Activated CD4-positive, alpha-beta T cell treated with anti-CD3 and anti-CD28 coated beads, Interleukin-2, amount 50 U/mL, for 24 hours (primary cell): ENCODE measurements at places on chromosomes 2 and 18.

DNA sequence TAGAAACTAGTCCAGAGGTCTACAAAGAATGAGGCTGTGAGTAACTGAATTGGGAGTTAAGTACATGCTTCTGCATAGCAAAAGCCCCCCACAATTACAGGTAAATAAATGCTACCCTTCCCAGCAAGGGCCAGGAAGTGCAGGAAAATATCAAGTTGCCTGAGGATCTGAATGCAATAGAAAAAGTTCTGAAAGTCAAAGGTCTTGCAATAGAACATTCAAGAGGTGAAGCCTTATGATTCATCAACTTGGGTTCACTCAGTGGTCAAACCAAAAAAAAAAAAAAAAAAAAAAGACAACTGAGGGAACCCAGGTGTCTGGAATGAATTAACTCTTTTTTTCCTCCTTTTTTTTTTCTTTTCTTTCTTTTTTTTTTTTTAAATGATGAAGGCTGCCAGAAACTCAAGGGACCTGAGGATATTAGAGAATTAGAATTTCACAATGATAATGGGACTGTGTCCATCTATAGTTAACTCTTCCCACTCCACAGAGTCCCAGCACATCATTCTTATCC, 42.9 kb upstream of the RFX8 start:
- DNase-seq, result no peak

GRCh38 chr18:70172225-70172624, 33.3 kb downstream of the RTTN start:
- DNase-seq, result no peak

DNA sequence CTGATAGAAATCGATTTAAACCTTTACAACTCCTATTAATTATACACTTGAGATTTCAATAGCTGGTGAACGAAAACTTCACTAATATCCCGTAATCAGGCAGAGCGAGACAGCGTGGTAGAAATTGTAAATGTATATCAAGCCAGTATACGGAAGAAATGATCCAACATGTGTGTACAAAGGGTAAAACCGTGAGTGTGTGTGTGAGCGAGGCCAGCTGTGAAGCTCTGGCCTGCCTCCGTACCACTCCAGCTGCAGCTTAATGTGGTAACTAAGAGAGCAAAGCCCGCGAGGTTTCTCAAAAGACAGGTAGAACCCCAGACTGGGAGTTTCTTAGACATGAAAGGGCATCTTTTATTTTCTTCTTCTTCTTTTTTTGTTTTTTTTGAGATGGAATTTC, 52.3 kb upstream of the ZNF516 start:
- no peak for DNase-seq

DNA sequence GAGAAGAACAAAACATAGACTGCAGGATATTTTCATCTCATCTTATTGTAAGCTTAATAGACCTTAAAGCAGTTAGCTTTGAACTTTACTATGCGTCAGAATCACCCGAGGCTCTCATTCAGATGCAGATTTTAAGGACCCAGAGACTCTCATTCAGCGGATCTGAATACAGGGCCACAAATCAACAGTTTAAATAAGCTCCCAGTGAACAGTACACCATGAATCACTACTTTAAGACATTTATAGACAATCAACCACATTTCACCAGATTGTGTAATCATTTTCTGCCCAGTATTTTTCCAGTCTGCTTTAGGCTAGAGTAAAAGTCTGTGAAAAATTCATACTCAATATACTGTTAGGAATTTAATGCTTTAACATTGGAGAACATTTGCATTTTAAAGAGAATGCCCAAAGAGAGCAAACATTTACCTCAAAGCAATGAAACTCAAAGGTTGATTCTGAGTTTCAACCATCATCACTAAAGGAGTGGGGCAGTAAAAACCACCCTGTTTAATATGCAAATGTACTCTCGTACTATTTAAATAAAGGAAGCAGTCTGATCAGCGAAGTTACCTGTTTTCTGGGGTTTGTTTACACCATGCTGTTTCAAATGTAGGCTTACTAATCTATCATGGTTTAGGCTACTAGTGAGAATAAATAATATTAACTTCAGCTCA, 11.0 kb upstream of the ALPK2 start:
- no peak for DNase-seq

DNA sequence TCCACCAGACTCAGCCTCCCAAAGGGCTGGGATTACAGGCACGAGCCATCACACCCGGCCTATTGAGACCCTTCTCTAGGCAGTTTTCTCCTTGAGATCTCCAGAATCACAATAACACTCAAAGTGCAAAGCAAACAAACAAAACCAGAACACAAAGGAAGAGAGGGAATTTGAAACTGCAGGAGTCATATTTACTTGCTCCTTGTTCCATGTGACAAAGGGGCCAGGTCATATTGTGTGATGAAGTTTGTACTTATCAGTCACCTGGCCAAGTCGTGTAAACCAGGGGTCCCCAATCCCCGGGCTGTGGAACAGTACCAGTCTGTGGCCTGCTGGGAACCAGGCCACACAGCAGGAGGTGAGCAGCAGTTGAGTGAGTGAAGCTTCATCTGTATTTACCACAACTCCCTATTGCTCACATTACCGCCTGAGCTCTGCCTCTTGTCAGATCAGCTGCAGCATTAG, 26.5 kb downstream of the SCYGR8 start:
- no peak for DNase-seq

- no peak for DNase-seq
These were observed 56.1 kb upstream of the NAB1 start for GRCh38 chr2:190592831-190593230.

- no peak for DNase-seq
These were observed 10.8 kb downstream of the SIX3 start for GRCh38 chr2:44952143-44952805.

GRCh38 chr18:62258616-62259015, 66.5 kb upstream of the TNFRSF11A start:
- DNase-seq, result no peak

GRCh38 chr2:58137221-58137620, 90.6 kb downstream of the VRK2 start:
- DNase-seq, result no peak

- no peak for DNase-seq
These were observed 453.4 kb downstream of the BCL11A start for GRCh38 chr2:60100034-60100433.

GRCh38 chr18:78724214-78724914, 255.3 kb upstream of the SALL3 start:
- DNase-seq, result no peak

DNA sequence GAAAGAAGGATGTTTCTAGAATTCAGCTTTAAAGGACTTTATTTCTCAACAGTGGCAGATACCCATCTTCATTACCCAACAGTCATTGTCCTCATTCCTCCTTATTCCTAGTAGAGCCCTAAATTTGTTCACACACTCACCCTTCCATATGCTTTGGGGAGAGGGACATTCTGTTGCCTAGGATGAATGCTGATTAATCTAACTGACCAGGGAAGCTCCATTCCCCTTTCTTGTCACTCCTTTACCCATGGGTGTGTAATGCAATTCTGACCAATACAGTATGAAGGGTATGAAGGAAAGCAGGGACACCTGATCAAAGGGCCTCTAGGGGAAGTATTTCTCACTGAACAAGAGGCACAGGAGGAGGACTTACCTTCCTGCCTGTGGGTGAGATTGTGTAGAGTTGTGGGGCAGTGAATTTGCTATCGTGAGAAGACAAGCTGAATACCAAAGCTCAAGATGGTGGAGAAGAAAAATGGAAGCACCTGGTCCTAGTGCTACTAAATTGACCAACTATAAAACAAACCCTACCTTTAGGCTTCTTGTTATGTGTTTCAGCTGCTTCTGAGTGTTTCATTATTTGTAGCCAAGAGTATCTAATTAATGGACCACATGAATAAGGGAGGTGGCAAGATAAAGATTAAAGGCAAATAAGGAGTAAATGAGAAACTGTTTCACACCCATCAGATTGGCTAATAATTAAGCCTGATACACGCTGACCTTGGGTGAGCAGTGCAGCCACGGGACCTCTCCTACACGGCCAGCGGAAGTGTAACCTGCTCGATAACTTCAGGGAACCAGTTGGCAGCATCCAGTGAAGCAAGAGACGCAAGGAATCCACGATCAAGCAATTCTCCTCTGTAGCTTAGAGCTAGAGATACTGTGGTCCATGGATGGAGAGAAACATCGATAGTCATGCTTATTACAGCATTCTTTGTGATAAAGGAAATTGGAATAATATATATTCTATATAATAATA, 202.3 kb downstream of the MYCN start:
- DNase-seq, result no peak

- no peak for DNase-seq
These were observed 210.7 kb downstream of the MTX2 start for GRCh38 chr2:176479961-176480360.

DNA sequence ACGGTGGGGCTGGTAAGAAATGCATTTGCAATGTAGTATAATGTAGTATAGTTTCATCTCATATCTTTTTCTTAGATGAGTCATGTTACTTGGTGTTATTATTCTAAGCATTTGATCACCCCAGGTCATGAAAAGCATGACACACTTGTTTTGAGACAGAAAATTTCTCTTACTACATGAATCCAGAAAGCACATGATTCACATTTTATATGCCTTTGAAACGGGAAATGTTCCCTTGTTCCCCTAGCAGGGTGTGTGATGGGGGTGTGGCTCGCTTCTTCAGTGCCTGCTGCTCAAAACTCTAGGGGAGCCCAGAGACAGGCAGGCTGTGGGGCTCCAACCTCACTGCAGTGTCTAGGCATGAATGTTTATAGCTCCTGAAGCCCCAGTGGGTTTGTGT, 116.0 kb upstream of the RAB27B start:
- DNase-seq, result no peak

- DNase-seq, result no peak
These were observed 175.5 kb downstream of the TMEM18 start for GRCh38 chr2:501667-502066.

- DNase-seq, result no peak
These were observed 146.6 kb upstream of the OTOS start for GRCh38 chr2:240287011-240287410.

DNA sequence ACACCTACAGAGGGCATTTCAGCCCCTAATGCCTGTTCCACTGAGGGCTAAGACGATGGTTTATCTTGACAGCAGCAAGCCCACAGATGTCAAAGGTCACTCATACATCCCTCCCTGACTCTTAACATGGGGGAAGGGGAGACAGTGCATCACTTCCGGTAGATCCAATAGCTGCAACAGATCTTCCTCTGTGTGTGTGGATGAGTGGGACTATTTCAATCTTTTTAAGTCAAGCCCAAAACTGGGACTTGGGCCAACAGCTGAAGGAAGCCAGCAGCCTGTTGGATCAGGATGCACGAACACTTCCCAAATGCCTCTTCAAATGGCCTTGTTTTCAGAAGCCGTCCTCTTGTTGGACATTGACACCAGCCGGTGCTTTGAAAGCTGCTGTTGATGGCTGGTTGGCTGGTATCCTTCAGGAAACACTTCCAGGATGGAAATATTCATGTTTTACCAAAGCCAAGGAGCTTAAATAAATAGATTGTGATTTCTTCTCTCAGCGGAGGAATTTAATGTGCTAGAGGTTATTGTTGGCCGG, 59.2 kb downstream of the IL1R2 start:
- no peak for DNase-seq

DNA sequence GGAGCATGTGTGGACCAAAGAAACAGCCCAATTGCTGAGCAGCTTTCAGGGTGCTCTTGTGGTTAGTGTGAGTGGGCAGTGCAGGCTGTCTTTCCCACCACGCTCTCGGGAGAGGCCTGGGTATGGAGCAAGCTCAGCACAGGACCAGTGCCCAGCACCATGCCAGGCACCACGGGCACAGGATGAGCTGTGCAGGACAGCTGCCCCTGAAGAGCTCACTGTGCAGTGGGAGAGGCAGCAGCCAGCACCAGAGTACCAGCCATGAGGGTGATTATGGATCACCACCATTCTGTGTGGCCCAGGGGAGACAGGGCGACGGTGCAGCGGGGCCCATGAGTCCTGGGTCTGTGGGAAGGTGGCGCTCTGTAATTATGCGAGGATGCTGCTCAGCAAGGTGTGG, 29.7 kb upstream of the FAHD2A start:
- DNase-seq, result no peak

DNA sequence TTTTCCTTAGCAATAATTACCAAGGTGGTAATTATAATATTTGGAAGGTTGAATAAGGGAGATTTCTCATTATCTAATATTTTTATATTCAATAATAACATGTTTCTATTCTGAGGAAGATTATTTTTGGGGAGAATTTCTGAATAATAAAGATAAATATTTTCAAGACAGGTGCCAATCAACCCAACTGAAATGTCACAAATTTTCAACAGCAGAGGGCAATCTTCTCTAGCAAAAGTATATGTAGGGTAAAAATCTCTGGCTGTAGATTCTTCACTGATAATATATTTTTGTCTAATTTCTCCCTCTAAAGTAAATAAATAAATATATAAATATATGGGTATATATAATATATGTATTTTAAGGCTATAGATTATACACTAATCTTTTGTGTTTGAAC, 1187.2 kb upstream of the CRIM1 start:
- no peak for DNase-seq

- DNase-seq, result peak; percentile 21
These were observed 8.2 kb upstream of the TMEM182 start for GRCh38 chr2:102753563-102754159.

DNA sequence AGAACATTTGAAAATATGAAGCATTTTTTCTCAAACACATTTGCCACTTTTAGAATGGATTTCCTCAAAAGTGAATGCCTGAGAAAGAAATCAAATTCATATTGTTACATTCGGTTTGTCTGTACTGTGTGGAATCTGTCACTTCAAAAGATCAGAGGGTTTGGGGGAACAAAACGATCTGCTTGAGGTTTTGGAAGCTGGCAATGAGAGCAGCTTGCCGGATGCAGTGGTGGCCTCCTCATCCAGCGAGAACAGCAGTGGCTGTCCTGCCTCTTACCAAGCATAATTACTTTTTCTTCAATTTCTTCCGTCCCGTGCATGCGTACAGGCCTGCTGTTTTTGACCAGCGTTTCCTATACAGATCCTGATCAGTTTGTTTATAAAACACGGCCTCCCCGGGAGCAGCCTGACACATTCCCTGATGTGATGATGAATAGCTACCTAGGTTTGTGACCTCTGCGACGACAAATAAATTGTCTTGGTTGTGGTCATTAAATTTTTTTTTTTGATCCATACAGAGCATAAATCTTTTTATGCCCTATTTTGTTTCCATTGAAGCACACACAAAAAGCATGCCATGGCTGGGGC, 45.2 kb downstream of the ITGA6 start:
- DNase-seq, result no peak

DNA sequence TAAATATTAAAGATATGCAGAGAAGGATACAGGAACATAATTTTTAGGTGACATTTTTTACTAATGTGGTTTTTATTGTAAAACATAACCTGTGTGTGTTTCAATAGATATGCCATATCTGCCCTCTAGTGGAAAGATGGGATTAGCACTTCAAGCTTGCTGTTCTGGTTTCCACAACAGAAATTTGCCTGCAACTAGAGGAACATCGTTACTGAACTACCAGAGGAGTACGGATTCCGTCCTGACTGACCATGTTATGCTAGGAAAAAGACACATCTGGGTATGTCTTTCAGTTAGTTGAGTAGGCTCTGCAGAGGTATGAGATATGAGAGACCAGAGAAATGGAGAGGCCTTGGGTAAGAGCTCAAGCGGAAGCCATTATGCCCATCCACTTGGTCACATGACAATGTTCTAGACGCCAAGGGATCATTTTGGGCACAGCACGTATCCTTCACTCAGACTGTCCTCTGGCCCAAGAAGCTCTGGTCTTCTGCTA, 104.9 kb downstream of the MBD2 start:
- DNase-seq, result no peak

GRCh38 chr2:224369028-224369632, 32.8 kb downstream of the FAM124B start:
- peak; percentile 30 for DNase-seq

- no peak for DNase-seq
These were observed 35.6 kb downstream of the CLHC1 start for GRCh38 chr2:55196526-55196925.
